ENCODE measurements at places on chromosomes 2 and 18.

DNA sequence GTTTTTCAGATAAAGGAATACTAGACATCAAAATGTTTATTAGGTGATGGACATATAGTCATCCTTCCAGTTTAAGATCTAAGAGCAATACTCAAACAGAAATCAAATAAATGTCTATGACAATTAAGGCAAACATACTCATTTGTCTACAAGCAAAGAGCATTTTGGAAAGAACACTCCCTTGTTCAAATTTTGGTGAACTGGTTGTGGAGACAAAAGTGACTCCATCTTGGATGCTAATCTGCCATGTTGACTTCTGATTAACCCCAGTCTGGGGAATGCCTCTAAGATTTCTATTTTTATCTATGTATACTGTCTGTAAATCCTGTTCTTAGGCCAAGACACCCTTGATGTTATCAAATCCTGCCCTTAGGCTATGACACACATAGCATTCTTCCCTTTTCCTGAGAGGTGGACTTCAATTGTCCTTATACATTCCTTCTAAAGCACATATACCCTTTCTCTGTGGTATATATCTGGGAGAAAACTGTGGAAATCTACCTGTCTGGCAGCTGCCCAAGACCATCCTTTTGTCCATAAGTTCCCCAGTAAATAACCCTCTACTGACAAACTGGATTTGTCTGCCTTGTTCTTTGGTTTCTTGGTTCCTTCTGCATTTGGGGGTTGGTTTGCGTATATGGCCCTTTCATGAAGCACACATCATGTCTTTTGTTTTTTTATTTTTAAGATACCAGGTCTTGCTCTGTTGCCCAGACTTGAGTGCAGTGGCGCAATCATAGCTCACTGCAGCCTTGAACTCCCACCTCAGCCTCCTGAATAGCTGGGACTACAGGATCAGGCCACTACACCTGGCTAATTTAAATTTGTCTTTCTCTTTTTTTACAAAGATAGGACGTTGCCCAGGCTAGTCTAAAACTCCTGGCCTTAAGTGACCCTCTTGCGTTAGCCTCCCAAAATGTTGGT lies 12.5 kb upstream of the PLEKHM3 start:
- no peak for DNase-seq

DNA sequence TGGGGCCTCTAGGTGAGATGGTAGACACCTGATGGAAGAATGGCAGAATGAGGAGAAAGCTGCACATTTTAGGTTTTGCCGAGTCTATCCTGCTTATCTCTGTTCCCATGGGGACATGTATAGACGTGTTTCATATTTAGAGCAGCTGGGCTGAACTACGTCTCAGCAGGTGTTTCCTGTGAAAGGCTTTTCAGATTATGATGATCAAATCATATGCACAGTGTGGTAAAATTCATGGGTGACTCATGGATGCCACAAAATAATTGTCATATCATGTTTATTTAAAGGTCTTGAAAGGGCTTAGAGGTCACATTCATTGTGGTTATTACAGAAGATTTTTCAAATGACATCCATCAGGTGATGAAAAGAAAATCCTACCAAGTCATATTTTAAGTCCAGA lies 90.5 kb downstream of the ICOS start:
- DNase-seq = peak; percentile 17

DNA sequence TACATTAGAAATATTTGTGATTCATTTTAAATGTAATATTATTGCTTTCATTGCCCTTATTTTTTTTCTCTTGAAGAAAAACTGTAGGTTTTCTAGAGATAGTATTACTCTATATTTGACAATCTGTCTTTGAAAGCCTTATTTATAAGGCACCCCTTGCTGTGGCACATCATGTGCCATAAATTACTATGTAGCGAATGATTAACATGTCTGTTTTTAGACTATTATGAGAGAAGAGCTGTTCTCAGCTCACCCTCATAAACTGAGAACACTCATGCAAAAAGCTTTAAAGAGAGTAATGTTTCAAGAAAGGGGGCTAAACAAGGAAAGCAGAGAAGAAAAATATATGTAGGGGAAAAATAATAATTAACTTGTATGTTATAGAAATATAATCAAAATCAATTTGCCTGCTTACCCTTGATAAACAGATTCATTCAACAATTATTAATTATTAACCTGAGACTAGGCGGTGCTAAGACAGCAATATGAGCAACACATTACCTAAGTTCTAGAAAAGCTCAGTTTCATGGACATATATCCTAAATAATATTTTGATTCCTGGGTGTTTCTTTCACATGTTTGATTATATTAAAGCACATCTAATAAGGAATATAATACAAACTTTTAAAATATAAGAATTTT lies 69.0 kb downstream of the RAB3GAP1 start:
- DNase-seq = no peak

DNA sequence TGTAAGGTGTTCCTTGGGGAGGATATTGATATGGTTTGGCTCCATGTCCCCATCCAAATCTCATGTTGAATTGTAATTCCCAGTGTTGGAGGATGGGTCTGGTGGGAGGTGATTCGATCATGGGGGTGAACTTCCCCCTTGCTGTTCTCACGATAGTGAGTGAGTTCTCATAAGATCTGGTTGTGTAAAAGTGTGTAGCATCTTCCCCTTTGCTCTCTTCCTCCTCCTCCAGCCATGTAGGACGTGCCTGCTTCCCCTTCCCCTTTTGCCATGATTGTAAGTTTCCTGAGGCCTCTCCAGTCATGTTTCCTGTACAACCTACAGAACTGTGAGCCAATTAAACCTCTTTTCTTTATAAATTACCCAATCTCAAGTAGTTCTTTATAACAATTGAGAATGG lies 458.7 kb downstream of the LPIN1 start:
- DNase-seq = no peak

GRCh38 chr18:6269660-6270332 lies 144.9 kb downstream of the L3MBTL4 start:
- DNase-seq = no peak

- no peak for DNase-seq
These were observed 5.4 kb downstream of the TGFBRAP1 start for GRCh38 chr2:105324101-105324500.

GRCh38 chr2:100647709-100648108 lies 84.9 kb downstream of the PDCL3 start:
- no peak for DNase-seq

- no peak for DNase-seq
These were observed 552.8 kb downstream of the BCL11A start for GRCh38 chr2:60000686-60001085.

GRCh38 chr18:63198098-63198760 lies 121.3 kb downstream of the BCL2 start:
- no peak for DNase-seq

DNA sequence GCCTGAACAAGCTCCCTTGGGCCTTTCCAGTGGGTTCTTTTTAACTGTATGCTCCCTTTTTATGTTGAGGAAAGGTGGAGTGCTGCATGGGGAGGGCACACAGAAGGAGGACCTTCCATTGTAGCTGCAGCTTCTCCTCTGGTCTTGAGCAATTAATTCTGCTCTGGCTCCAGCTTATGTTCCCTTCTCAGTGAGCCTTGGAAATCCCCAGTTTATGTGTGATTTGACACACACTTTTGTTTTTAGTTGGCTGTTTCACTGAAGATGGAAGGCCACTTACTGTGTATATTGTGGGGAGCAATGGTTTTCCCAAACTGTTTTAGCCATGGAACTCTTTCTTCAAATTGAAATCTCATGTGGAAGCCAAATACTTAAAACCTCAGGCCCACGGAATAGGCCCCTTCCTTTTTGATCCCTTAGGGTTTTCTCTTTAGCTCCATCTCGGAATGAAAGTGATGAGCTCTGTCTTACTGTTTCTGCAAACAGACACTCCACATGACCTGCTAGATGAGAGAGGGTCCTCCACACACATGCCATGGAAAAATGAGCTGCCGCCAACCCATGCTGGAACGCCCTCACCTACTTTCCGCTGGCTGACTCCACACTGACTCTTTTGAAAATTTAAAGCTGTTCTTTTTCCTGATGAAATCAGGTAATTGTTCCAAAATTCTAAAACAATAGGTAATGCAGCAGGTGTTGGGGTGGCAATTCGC lies 280.9 kb upstream of the SIX2 start:
- DNase-seq = no peak

GRCh38 chr2:32534831-32535230 lies 93.0 kb upstream of the TTC27 start:
- DNase-seq = no peak

- DNase-seq = no peak
These were observed 1127.0 kb upstream of the CRIM1 start for GRCh38 chr2:35228584-35228983.

DNA sequence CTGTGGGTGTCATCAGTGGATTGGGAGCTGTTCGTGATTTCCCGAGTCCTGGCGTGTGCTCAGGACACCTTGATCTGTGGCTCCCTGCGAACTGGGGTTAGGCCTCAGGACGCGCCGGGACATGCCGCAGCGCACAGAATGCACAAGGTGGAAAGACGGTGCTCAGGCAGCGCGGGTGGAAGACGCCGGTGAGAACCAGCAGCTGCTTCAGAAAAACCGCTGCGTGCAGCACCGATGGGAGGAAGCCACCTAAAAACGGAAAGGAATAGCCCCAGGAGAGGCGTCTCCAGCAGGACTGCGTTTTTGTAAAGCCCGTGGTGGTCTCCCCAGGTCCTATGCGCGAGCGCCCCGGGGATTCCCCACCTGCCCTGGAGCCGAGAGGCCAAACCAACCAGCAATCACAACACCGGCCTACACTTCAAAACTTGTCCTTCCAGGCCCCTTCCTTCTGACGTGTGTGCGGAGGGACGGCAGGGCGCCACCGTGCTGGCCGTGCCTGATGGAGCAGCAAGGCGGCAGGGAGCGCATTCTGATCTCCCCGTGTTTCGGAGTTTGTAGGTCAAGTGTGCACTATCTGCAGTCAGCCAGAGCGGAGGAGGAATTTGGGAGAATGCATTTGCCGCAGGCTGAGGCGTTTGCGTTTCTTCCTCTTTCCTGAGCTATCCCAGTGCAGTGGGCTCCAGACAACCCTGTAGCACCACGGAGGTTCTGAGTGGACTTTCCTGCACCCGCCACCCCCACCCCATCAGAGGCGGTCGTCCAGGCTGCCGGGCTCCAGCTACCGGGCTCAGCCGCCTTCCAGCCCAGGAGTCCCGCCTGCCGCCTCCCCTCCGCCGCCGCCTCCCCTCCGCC lies 32.2 kb downstream of the RTP5 start:
- DNase-seq = no peak

- DNase-seq = no peak
These were observed 80.8 kb downstream of the KIF5C start for GRCh38 chr2:148955798-148956197.

DNA sequence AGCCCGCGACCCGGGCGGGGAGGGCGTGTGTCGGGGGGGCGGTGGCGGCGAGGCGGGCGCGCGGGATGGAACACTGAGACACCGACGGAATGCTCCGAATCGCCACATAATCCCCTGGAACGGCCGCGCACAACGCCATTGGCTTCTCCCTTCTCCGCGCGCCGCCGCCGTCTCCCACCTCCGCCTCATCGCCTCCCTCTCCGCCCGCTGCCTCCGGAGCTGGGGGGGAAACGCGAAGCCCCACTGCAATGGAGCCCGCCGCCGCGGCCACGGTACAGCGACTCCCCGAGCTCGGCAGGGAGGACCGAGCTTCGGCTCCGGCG lies at the start of gene PHLPP1:
Gene PHLPP1, plus strand, starts transcription at position 106 of the 323 bp plus-strand sequence. Its CDS starts 143 bp downstream, at position 249.
- DNase-seq = no peak

GRCh38 chr2:621303-622099 lies 55.7 kb downstream of the TMEM18 start:
- no peak for DNase-seq

GRCh38 chr2:136191041-136191440 lies 73.1 kb upstream of the CXCR4 start:
- DNase-seq = no peak

- DNase-seq = no peak
These were observed 24.5 kb upstream of the RAPH1 start for GRCh38 chr2:203559641-203560040.

DNA sequence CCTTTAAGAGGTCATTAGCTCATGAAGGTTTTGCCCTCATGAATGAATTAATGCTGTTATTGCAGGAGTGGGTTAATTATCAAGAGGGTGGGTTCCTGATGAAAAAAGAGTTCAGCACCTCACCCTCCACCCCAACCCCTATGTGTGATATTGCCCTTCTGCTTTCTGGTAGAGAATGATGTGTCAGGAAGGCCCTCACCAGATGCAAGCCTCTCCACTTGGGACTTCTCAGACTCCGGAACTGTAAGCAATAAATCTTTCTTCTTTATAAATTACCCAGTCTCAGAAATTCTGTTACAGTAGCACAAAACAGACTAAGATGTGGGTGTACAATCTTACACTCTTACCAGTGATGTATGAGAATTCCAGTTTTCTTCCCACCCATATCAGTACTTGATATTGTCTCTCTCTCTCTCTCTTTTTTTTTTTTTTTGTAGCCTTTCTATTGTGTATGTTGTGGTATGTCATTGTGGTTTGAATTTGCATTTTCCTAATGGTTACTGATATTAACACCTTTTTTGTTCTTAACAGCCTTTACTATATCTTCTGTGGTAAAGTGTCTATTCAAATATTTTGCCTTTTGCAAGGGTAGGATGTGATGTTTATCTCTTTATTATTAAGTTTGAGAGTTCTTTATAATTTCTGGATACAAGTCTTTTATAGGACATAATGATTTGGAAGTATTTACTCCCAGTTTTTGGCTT lies 10.4 kb upstream of the MAP2 start:
- no peak for DNase-seq

- no peak for DNase-seq
These were observed 73.1 kb downstream of the INHBB start for GRCh38 chr2:120419073-120419472.

DNA sequence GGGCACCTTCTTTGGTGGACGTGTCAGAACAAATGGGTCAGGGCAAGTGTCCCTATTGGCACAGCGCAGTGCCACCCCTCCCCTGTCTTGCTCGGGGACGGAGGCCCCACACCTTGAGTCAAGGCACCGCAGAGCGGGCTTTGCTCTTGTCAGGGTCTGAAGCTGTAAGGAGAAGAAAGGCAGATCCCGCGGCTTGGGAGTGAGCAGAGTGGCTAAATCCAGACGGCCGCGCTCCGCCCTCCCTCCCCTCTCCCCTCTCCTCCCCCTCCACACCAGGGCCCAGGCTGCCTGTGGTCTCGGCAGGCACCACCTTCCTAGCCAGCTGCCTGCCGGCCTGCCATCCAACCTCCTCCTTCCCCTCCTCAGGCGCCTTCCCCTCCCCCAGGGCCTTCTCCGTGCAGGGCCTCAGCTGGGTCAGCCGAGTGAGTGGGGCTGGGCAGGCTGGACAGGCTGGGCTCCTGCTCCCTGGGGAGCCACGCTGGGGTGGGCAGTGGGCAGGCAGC lies 25.8 kb downstream of the SPEG start:
- DNase-seq = no peak

- no peak for DNase-seq
These were observed 42.2 kb downstream of the HIBCH start for GRCh38 chr2:190277234-190278112.

- DNase-seq = peak; percentile 40
These were observed 6.9 kb upstream of the EPB41L5 start for GRCh38 chr2:120005834-120006521.

- no peak for DNase-seq
These were observed 328.7 kb downstream of the ZNF804A start for GRCh38 chr2:184927040-184927439.

- DNase-seq = no peak
These were observed 491.9 kb upstream of the CHAC2 start for GRCh38 chr2:53275743-53276142.

GRCh38 chr2:181946444-181947127 lies 39.1 kb upstream of the PPP1R1C start:
- no peak for DNase-seq

All from GM19239 (cell line).